Urothelium cell line (cell line): ENCODE measurements at places on chromosomes 3 and 15.

- DNase-seq = no peak
Measured at GRCh38 chr3:55570271-55570711, 83.2 kb upstream of the WNT5A start.

- no peak for DNase-seq
Measured at GRCh38 chr15:41882689-41883483, 11.0 kb downstream of the SPTBN5 start.

DNA sequence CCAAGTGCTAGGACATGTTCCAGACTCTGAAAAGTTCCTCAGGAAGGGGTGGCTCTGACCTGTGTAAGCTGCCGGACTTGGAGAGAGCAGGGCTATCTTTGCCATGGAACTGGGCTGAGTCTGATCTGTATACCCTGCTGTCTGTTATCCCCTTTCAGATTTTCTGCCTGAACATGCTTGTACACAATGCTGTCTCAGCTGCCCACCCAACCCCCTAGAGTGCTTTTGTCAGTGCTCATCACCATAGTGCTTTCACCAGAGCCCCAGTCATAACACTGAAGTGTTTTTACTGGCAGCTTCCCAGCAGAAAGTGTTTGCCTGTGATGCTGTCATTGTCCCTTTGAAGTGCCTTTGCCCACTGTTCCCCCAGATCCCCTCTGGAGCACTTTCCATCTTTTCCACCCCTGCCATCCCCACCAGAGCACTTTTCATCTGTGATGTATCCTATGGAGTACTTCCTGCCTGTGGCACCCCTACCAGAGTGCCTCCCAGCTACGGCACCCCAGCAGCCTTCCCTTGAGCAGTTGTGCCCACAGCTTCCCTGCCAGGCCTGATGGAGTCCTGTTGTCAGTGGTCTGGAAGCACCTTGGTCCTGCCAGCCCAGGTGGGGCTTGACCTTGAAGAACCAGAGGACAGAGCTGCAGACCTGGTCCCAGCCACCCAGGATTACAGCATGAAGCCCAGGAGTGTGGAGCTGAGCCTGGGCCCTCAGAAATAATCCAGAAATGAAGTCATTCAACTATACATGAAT, 397.7 kb downstream of the DIPK2A start:
- DNase-seq = no peak

- DNase-seq = peak; percentile 45
Measured at GRCh38 chr3:63519426-63519825, 133.0 kb upstream of the SNTN start.

GRCh38 chr3:129313415-129313664, 34.7 kb downstream of the HMCES start:
- DNase-seq = no peak

GRCh38 chr3:149615731-149616221, 42.0 kb downstream of the WWTR1 start:
- no peak for DNase-seq

GRCh38 chr3:28915741-28916500, 364.9 kb upstream of the RBMS3 start:
- peak; percentile 29 for DNase-seq

DNA sequence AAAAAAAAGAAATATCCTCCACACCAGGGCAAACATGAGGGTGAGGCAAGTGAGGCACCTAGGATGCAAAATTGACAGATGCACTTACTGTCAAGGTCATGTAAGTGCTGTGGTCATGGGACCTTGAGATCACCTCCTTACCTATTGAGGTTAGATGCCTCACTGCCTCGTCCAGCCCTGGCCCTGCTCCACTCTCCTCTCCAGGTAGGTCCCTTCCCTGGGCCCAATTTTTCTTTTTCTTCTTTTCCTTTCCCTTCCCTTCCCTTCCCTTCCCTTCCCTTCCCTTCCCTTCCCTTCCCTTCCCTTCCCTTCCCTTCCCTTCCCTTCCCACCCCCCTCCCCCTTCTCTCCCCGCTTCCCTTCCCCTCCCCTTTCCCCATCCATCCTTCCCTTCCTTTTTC, 71.1 kb upstream of the DLG1 start:
- no peak for DNase-seq

GRCh38 chr3:145915787-145916186, 245.2 kb downstream of the PLOD2 start:
- DNase-seq = no peak

DNA sequence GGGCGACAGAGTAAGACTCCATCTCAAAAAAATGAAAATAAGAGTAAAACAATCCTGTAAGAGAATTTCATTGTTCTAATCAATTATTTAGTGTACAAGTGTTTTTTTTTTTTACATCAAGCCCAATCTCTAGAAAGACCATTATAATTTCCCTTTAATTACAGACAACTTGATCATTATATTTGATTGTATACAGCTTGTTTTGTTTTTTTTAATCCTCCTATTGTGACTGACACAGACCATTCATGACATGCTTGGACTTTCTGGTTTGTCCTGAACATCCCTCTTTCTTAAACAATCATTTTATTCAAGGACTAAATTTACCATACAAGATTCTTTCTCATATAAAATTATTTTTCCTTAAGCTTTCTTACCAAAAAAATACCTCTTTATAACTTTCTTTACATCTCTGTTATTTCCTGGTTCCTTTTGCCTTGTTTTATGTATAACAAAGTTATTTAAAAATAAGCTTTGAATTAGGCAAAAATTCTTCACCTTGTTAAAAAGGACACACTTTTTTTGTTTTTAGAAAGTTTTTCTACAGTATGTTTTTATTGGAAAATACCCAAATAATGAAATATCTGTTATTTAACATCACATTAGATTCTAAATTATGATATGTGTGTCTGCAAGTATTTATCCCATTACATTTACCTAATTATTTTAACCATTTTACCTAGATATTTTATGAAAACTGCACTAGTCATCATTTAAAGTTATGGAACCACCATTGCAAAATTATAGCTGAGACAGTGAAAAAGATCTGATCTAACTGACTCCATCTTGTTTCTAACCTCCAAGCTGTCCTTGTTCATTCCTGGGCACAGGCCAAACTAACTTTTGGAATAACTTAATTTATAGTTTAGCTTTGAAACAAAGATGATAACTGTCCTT, 26.1 kb upstream of the GFM1 start:
- no peak for DNase-seq

DNA sequence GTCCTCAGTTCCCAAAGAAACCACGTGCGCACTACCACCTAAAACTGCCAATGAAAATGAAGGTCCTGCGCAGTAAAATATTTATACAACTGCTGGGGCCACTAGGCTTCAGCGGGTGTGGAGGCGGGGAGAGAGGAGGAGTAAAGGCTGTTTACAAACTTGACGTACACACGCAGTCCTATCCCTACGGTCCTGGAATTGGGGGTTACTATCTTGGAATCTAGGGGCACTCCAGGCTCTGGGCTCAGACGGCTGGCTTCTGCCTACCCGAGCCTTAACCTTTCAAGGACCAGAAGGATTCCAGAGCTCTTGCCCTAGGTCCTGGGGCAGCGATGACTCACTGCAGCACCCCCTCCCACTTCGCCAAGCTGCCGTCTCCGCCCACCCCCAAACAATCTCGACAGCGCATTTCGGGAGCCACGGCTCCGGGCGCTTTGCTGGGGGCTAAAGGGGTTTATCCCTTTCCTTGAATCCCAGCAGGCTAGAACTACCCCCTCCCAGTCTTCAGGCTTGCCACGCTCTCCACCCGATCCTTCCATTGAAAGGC, 3.0 kb downstream of the ADAMTS9 start:
- DNase-seq = peak; percentile 23

- no peak for DNase-seq
Measured at GRCh38 chr3:98877132-98877531, 24.4 kb downstream of the DCBLD2 start.

DNA sequence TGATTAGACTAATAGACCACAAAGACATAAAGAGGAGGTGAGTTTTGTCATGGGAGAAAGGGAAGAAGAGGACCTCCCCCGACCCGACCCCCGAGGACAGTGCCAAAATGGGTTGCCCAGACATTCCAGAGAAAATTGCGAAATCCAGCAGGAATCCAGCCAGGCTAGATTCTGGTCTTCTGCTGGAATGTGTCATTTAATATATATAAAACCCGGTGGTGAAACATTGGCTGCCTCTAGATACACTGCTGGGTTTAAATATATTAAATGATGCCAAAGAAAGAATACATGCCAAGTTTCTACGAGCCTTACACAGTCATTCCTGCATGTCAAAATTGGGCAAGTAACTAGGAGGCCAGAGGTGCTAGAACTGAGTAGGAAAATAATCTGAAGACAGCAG, 45.3 kb upstream of the SPESP1 start:
- peak; percentile 38 for DNase-seq

GRCh38 chr3:69720824-69721223, 18.4 kb upstream of the MITF start:
- DNase-seq = no peak

- no peak for DNase-seq
Measured at GRCh38 chr15:65900488-65900887, 31.2 kb downstream of the RAB11A start.

- DNase-seq = peak; percentile 66
Measured at GRCh38 chr3:38454178-38454883, 641 bp downstream of the ACVR2B start.

- no peak for DNase-seq
Measured at GRCh38 chr15:101615986-101616848, 36.0 kb downstream of the TM2D3 start.
